ENCODE measurements at places on chromosomes 1 and 21. TPM values are rescaled to one million over a fixed set of nuclear protein-coding genes. Genes with fewer than 3 reads are reported as not detected.

NES gene
- polyA plus RNA-seq = 160 TPM

C2CD4D gene
- polyA plus RNA-seq = not detected

KRTAP20-4 gene
- not detected for polyA plus RNA-seq

HOOK1 gene
- 2.0 TPM for polyA plus RNA-seq

KCNC4 gene
- polyA plus RNA-seq = 2.4 TPM

All from heart left ventricle (tissue), 16 donors.